Ovary (tissue), 10 donors: ENCODE measurements at places on chromosomes 12 and 14. TPM values are rescaled to one million over a fixed set of nuclear protein-coding genes. Genes with fewer than 3 reads are reported as not detected.

OR6C2 gene
- not detected for total RNA-seq

DNA sequence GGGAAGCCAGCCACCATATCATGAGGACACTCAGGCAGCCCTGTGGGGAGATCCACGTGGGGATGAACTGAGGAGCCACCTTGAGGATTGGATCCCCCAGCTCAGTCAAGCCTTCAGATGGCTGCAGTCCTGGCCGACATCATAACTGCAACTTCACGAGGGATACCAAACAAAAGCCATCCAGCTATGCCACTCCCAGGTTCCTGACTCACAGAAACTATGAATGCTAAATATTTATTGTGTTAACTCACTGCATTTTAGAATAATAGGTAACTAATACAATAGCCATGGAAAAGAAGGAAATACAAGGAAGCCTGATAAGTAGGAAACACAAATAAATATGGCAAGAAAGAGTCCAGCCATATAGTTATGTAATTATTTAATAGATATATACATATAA, 42.1 kb upstream of the FAM222A start:
- H3K27me3 ChIP-seq = no peaks in the 10 kb centered on the region
- H3K36me3 ChIP-seq = no peaks in the 10 kb centered on the region
- no peak for DNase-seq
- H3K27ac ChIP-seq = no peak overlapping the region
- H3K4me3 ChIP-seq = no peak overlapping the region

CPNE6 gene
- not detected for total RNA-seq

DNA sequence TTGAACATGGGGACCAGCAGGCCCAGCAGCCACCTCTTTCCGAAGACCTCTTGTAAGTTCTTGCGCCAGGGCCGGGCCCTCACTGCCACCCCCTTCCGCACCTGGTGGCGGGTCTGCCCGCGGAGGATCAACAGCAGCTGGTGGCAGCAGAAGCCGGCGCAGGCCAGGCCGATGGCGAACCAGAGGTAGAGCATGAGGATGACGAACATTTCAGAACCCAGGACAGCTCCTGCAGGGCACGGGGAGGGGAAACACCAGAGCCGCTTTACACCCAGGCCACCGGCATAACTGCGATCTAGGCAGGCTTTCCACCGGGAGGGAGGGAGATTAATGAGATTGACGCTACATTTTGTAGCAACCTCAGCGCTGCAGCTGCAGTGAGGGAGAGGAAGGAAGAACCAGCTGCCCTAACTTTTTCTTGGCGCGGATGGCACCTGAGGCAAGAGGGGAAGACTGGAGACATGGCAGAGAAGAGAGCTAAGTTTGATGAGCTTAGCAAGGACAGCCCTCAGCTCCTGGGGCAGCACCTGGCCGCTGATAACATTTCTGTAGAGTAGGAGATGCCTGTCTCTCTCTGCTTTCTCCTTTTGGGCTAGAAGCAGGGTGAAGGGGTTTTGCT, 7.8 kb downstream of the ZDHHC22 start:
- H3K4me1 ChIP-seq = no peaks in the 10 kb centered on the region
- H3K27ac ChIP-seq = no peak overlapping the region
- DNase-seq = peak; percentile 65
- no peaks in the 10 kb centered on the region for H3K36me3 ChIP-seq
- H3K4me3 ChIP-seq = no peak overlapping the region

GRCh38 chr12:91952916-91953315, 192.7 kb downstream of the BTG1 start:
- no peak overlapping the region for H3K27ac ChIP-seq
- H3K36me3 ChIP-seq = no peaks in the 10 kb centered on the region
- DNase-seq = no peak
- no peaks in the 10 kb centered on the region for H3K4me1 ChIP-seq
- H3K27me3 ChIP-seq = no peaks in the 10 kb centered on the region
- no peak overlapping the region for H3K4me3 ChIP-seq

DNA sequence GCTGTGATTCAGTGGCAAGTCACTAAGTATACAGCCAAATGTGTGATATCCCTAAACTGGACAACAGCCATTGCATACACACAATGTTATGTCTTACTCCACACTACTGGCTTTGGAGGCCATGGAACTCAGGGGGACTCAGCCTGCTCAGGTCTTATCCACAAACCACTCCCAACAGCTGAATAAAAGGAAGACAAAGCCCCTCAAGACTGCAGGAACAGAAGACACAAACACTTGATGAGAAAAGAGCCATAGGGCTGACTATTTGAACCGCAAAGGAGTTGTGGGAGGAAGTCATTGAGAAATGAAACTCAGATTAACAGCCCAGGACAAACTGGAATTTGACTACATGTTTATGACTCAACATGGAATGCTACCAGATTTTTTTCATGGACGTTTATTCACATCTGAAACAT, 40.9 kb downstream of the PTGER2 start:
- no peaks in the 10 kb centered on the region for H3K27me3 ChIP-seq
- H3K4me1 ChIP-seq = peaks cover 7% of the 10 kb centered on the region
- no peak overlapping the region for H3K4me3 ChIP-seq
- H3K36me3 ChIP-seq = no peaks in the 10 kb centered on the region
- no peak for DNase-seq

RHOJ gene
- total RNA-seq = 16.1 TPM

DNA sequence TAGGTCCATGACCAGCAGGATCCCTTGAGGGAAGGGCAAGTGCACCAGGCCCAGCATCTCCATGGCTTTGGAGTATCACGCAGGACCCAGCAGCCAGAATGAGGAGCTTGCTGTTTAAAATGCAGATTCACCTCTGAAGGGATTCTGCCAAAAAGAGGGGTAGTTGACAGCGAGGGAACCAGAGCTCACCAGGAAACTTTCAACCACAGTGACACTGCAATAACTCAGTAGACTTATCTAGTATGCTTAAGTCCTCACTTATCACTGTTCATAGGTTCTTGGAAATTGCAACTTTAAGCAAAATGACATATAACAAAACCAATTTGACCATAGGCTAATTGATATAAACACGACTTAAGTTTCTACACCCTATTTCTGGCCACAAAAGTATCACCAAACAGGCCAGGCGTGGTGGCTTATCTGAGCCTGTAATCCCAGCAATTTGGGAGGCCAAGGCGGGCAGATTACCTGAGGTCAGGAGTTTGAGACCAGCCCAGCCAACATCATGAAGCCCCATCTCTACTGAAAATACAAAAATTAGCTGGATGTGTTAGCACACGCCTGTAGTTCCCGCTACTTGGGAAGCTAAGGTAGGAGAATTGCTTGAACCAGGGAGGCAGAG, 21.4 kb upstream of the CKAP4 start:
- H3K4me3 ChIP-seq = no peak overlapping the region
- H3K36me3 ChIP-seq = no peaks in the 10 kb centered on the region
- no peaks in the 10 kb centered on the region for H3K4me1 ChIP-seq
- H3K27ac ChIP-seq = no peak overlapping the region

GRCh38 chr14:76834241-76834661, 8.0 kb downstream of the LRRC74A start:
- DNase-seq = no peak
- no peak overlapping the region for H3K27ac ChIP-seq

KRT6C gene
- not detected for total RNA-seq

DNA sequence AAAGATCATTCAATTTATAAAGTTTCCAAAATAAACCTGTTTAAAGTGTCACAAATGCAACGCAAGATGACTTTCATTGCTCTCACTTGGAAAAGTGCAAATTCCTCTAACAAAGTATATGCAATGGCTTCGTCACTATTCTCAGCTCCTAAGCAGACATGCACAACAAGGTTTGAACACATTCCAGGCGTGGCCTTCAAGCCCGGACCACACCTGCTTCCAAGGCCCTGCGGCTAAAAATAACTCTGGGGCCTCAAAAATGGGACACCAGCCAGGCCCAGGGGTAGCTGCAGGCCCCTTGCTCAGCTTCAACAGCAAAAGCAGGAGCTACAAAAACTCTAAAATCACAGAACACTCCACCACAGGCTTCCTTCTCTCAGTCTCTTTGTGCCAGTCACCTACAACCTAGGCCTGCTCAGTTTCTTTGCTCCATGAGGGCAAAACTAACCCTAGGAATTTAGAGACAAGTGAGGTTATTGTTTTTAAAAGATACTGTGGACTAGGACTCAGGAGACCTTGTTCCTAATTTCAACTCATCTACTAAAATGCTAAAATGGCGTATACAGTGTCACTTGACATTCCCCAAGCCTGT, 29.3 kb downstream of the DUSP16 start:
- no peak overlapping the region for H3K4me3 ChIP-seq
- H3K27ac ChIP-seq = peak overlapping the region; percentile 1
- H3K27me3 ChIP-seq = no peaks in the 10 kb centered on the region
- DNase-seq = peak; percentile 76

DNA sequence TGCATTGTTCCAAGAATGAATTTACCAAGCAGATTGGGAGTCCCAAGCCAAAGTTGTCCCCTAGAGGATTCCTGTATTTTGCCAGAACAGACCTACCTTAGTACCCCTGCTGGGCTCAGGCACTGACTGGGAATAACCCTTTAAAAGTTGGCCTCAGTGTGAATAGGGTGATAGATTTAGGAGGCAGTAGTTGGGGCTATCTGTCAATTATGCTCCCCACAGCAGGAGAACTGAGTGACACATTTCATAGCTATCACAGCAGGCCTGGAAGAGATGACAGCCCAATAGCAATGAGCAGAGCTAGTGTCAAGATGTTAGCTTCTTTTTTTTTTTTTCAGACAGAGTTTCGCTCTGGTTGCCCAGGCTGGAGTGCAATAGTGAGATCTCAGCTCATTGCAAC, 14.3 kb upstream of the LRP6 start:
- DNase-seq = no peak
- H3K4me1 ChIP-seq = peaks cover 6% of the 10 kb centered on the region
- no peak overlapping the region for H3K27ac ChIP-seq
- no peaks in the 10 kb centered on the region for H3K27me3 ChIP-seq

MAP3K9 gene
- total RNA-seq = 2.0 TPM

PDE3A gene
- total RNA-seq = 3.7 TPM

DNA sequence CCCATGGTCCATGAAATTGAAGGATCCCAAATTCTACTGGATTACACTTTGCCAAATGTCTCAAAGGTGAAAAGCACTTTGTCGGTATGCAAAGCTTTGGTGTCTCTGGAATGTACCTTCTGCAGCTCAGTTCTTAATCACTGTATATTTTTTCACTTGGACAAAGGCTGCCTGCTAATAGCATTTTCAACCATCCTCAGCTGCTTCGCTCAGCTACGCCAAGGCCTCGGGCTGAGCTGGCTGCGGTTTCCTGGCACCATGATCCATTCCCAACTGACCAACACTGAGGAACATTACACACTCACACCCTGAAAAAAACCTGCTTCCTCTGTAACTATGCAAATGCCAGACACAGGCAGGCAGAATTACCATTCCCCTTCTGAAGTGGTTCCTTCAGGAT, 335.2 kb downstream of the DPF3 start:
- H3K36me3 ChIP-seq = no peaks in the 10 kb centered on the region
- no peak for DNase-seq
- no peaks in the 10 kb centered on the region for H3K27me3 ChIP-seq
- no peaks in the 10 kb centered on the region for H3K4me1 ChIP-seq
- H3K27ac ChIP-seq = no peak overlapping the region
- no peak overlapping the region for H3K4me3 ChIP-seq

ESPL1 gene
- total RNA-seq = 0.43 TPM

GRCh38 chr12:6867413-6868210, at the start of gene TPI1:
Gene TPI1 (plus strand): TSS chr12:6867531. CDS start chr12:6867567, 36 bp downstream.
- H3K4me3 ChIP-seq = peak within 1 kb of the TSS; percentile 83
- no peaks in the 10 kb centered on the region for H3K4me1 ChIP-seq
- no peaks in the 10 kb centered on the region for H3K27me3 ChIP-seq
- no peaks in the 10 kb centered on the region for H3K36me3 ChIP-seq
- H3K27ac ChIP-seq = peak within 1 kb of the TSS; percentile 90

DNA sequence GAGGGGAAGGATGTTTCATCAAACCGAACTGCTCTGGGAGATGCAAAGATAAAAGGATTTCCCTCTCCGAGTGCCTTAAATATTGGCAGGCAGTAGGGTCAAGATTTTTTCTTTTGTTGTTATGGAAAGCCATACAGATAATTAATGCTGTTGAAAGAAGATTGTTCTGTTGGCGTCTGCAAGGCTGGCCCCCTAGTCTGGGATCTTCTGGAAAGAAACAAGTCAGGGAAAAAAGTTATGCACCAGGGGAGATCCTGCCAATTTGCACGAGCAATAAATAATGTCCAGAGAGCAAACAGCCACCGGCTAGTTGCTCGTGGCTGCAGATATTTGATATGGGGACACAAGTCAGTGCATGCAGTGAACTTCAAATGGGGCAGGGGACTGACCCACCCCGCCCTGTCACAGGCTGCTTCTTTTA, 202.1 kb upstream of the MYL2 start:
- no peak overlapping the region for H3K27ac ChIP-seq
- H3K4me3 ChIP-seq = no peak overlapping the region
- DNase-seq = no peak

TCL1B gene
- total RNA-seq = not detected

DLK1 gene
- 1,875 TPM for total RNA-seq

DNA sequence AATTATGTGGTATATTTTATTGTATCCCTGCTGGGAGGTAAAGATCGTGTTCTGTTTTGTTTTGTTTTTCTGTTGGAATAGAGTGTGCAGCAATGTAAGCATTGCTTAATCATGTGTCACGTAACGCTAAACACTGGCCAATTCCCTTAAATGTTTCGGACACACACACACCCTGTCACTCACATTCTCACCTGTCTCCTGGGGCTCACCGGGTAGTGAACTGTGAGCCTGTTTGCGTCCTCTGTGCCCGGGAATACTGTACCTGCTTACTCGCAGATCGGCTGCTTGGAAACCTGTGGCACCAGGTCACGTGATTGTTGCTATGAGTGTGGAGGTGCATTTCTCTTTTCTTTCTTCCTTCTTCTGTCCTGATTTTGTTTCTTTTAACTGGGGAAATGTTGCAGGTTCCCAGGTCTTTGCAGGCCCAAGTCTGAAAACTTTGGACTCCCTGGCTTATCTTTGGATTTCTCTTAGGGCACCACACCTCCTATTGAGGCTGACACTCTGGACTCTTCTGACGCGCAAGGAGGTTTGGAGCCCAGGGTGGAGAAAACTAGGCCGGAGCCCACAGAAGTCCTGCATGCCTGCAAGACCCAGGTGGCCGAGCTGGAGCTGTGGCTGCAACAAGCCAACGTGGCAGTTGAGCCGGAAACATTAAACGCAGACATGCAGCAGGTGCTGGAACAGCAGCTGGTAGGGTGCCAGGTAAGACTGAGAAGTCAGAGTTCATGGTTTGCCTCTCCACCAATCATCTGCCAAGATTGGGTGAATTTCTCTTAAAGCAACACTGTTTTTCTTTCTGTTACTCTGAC, 181.1 kb downstream of the ESR2 start:
- no peaks in the 10 kb centered on the region for H3K4me1 ChIP-seq
- H3K27me3 ChIP-seq = no peaks in the 10 kb centered on the region
- no peak overlapping the region for H3K27ac ChIP-seq
- peak; percentile 33 for DNase-seq
- H3K36me3 ChIP-seq = no peaks in the 10 kb centered on the region
- no peak overlapping the region for H3K4me3 ChIP-seq

DNA sequence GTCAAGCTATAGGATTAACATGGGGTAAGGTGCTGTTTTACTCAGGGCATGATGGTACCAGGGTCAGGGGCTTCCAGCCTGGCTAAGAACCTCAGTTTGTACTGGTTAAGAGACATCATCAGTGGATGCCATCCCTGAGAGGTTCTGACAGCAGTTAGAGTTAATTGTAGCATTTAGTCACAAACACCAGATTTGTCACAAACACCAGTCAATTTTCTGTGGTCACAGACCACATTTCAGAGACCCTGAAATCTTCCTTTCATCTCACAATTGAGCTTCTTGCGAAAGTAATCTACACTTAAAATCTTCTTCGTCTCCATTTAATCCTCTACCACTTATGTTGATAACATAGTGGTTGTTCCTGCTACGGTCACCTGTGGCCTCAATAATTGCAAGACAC, 143.0 kb upstream of the EGLN3 start:
- H3K27me3 ChIP-seq = no peaks in the 10 kb centered on the region
- DNase-seq = no peak
- H3K27ac ChIP-seq = no peak overlapping the region
- no peak overlapping the region for H3K4me3 ChIP-seq
